ENCODE measurements at places on chromosomes 11 and 22.

- DNase-seq, result peak; percentile 29
Measured at GRCh38 chr11:112300094-112300786, 39.6 kb upstream of the PLET1 start.

GRCh38 chr22:21587803-21588611 is 20.5 kb downstream of the UBE2L3 start:
- no peak for DNase-seq

DNA sequence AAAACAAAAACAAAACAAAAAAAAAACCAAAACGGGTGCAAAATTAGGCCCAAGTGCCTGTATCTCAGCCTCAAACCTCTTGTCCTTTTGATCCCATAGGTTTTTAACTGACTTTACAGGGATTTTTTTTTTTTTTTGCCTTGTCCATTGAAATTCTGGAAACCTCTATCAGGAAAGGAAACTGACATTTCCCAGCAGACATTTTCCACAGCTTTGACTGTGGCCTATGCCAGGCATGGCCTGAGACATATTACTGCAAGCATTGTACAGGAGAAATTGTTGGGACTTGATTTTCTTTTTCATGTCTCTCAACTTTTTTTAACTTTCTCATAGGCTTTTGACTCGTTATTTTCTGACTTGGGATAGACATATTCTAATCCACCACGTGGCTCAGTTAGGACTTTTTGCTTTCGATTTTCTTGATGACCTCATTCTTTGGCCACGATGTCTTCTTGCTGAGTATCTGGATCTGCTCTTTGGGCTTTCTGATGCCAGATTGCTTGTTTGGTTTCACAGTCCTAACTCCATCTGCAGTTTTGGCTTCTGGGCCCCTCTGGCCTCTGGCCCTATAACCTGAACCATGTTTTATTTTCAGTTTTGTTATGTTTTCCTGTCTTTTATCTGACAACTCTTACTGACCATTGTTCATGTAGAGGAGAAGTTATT is 336.1 kb upstream of the C11orf87 start:
- no peak for DNase-seq

GRCh38 chr11:114019046-114019445 is 40.5 kb upstream of the ZBTB16 start:
- no peak for DNase-seq

DNA sequence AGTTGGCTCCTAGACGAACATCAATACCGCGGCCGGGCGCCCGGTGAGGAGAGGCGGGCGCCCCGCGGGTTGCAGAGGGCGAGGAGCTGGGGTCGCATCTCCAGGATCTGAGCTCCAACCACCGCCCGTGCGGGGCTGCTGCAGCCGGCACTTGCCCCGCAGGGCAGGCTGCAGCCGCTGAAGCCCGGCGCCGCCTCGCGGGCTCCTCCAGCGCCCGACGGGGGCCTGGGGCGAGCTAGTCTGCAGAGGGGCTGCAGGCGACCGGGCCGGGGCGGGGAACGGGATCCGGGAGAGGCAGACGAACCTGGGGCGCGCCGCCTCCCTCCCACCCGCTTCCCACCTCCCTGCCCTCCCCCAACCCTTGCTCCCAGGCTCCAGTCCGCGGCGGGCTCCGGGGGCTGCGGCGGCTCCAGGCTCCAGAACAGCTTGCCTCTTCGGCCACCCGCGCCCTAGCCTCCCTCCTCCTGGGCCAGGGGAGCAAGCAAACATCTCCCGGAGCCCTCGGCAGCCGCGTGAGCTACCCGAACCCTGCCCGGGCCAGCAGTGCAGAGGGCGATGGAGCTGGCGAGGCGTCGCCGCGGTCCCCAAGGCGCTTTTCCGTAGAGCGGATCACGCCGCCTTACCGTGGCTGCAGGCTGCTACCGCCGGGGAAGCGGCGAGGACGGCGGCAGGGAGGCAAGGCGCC is 802 bp downstream of the TENM4 start:
- DNase-seq, result peak; percentile 65

Data from GM23338 (cell line).